ENCODE measurements at places on chromosomes 16 and 17.

DNA sequence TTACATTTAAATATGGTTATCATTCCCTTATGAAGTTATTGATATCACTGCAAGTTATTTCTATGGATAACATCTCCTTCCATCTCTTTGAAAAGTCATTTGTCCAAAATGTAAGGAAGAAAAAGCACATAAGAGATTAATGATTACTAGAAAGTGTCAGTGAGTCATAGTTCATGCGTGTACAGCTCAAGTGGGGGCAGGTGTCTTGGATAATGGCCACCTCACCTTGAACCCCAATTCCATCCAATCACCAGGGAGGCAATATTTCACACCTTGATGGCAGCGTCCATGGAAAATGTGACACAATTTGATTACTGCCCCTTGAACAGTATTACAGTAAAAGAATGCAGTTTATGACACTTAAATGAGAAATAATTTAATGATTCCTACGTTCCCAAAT is 358.3 kb upstream of the SOX9 start:
- DNase-seq: no peak

- no peak for DNase-seq
These were observed 36.8 kb downstream of the SRCIN1 start for GRCh38 chr17:38568845-38569510.

GRCh38 chr16:65524997-65525396 is 403.1 kb upstream of the CDH11 start:
- no peak for DNase-seq

GRCh38 chr16:54564841-54565240 is 278.3 kb upstream of the IRX3 start:
- no peak for DNase-seq

- DNase-seq: peak; percentile 78
These were observed 9.9 kb downstream of the ZDHHC1 start for GRCh38 chr16:67406111-67406971.

GRCh38 chr17:42553866-42554249 is 1.1 kb downstream of the HSD17B1 start:
- no peak for DNase-seq

- no peak for DNase-seq
These were observed 17.6 kb downstream of the LPCAT2 start for GRCh38 chr16:55526441-55526840.

GRCh38 chr17:56680676-56681075 is 87.2 kb downstream of the NOG start:
- DNase-seq: no peak

All from BJ (cell line).